Muscle of arm (tissue), 14 donors: ENCODE measurements at places on chromosomes 5 and 9. TPM values are rescaled to one million over a fixed set of nuclear protein-coding genes. Genes with fewer than 3 reads are reported as not detected.

DNA sequence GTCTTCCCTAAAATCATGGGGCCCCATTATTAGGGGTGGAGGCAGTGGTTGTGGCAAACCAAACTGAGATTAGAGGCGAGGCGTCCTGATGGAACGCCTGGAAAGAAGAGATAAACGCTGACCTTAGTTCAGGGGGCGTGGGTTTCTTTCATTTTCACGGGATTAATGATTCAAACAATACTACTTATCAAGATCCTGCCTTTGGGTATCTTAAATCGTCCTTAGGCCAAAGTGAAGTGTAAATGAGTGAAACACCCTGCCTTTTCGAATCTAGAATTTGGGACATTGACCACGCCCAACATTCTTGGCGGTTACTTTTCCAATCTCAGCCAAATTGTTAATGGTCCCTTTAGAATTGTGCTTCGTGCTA is 1.0 kb upstream of the UBTD2 start:
- peak; percentile 64 for DNase-seq

GRCh38 chr9:124453586-124454191 is 3.4 kb downstream of the ADGRD2 start:
- DNase-seq, result no peak

FOXD4 gene
- polyA plus RNA-seq, result not detected

SLC6A19 gene
- polyA plus RNA-seq, result 0.05 TPM

GRCh38 chr9:38000735-38001134 is 68.3 kb downstream of the SHB start:
- no peak for DNase-seq

DNA sequence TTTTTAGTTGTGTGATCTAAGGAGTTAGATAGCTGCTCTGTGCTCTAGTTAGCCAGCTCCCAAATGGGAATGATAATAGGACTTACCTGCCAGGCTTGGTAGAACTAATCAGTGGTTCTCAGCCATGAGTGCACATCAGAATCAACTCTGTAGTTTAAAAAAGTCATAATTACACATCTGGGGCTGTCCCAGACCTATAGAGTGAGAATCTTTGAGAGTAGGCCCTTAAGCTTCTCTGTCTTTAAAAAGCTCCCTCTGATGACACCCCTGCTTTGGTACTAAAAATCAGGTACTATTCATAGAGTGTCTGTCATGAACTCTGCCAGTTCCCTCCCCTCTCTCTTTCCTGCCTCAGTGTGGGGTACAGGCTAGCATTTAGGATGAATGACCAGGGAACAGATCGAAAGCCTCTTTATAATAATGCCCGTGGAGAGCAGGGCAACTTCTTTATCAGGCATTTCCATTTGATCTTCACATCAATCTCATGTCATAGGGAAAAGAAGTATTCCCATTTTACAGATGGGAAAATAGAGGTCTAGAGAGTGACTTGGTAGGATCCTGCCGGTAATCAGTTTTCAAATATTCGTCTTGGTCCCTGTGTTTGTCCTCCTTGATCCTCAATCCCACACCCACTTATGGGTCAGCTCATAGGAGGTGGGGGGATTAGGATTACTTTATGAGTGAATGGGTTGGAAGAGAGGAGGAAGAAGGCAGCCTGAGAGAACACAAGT is 15.3 kb downstream of the PPARGC1B start:
- no peak for DNase-seq

DNA sequence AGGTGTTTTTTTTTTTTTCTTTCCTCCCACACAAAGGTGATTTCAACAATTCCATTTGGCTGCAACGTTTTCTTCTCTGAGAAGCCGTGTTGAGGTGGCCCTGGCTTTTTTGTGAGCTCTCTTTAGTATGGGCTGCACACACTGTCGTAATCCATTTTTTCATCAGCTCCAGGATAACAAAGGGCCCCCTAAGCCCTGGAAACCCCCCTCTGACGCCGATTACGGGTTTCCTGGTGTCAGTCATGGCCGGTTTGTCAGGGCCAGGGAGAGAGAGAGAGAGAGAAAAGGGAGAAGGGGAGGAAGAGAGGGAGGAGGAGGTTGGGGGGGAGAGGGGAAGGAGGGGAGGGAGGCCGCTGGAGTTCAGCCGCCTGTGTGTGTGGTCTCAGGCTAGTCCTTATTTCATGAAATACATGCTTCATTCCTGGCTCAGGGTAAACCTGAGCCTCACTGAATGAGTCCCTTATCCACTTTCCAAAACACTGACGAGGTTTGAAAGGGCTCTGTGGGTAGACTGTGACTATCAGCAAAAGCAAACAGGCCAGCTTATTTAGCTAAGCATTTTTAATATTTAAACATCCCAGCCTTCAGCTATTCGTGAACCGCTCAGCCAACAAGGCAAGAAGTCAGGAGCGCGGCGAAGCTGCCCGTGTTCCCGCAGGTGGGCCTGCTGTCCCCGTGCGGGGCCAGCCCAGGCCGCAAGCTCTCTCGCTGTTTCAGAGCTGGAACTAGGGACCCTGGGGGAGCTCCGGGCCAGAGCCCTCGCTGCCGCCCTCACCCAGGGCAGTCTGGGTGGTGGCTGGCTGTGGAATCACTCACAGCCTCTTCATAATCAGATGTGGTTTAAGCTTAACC is 172.8 kb downstream of the ERCC6L2 start:
- peak; percentile 43 for DNase-seq

DNA sequence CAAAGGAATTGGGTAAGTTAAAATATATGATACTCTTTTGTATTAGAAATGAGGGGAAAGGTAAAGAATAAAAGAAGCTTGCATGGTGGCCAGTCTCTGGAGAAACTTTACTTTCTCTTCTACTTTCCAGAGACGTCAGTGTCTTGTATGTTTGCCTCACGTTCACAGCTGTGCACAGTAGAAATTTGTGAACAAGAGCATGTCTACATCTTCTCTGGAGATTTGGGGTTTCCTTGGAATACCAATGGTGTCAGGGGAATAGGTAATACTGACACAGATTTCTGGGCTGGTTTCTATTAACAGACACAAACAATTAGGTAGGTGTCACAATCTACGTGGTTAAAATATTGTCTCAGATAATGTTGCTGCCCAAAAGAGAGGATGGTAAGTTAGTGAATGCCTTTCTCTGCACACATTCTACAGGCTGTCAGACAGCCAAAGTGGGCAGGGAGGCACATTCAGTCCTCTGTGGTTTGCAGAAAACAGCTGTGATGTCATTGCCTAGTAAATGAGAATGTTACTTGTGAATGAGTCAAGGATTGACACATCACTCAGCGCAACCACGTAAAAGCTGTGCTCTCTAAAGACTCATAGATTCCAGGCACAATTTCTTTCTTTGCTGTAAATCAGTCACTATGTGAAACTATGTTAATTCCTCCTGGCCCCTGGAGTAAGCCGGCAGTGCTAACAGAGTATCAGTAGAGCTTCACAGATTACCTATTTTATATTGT is 397.1 kb downstream of the MAN2A1 start:
- DNase-seq, result peak; percentile 15

DNA sequence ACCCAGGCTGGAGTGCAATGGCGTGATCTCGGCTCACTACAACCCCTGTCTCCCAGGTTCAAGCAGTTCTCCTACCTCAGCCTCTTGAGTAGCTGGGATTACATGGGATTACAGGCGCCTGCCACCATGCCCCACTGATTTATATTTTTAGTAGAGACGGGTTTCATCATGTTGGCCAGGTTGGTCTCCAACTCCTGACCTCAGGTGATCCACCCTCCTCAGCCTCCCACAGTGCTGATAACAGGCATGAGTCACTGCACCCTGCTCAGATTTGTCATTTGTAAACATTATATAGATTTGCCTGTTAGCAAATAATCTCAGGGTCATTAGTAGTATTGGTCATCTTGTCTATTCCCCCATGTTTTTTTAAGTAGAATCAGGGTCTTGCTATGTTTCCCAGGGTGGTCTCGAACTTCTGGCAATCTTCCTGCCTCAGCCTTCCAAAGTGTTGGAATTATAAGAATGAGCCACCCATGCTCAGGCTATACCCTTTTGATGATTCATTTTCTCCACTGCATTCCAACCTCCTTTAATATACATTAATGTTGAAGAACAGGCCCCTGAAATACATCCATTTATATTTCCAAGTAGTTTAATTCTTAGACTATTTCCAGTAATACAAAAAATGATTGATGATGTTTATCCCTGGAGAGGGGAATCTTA is 17.3 kb downstream of the CENPH start:
- DNase-seq, result no peak

DNA sequence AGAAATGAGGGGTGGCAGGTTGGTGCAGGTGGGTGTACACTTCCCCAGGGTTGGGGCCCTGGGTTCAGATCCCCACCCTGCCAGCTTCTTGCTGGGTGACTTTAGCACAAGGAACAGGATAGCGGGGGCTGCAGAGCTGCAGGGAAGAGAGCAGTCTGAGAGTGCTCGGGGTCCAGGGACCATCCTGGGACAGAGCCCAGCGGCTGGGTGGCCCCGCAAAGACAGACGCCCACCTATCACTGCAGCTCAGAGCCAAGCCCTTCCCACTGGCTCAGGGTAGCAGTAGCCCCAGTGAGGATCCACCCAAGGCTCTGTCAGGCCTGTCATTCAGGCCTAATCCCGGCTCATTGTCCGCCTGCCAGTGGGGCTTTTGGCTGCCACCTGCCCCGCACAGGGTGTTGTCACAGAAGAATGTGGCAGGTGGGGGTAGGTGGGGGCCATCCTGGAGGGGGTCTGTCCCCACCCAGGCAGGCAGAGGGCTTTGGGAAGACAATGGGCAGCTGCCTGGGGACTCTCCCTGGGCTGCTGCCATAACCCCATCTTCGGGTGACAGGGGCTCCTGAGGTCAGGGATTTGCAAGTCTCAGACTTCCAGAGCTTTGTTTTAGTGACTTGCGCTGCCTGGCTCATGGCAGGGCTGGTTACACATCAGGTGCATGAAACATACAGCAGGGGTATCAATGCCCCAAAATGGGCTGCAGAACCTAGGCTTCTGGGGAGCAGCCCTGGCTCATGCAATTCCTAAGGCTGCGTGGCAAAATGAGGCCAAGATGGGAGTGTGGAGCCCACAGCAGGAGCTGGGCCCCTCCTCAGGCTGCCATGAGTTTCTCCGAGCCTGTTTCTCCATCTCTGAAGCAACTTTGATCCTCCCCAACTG is 52.1 kb downstream of the BARX1 start:
- no peak for DNase-seq

PCDHGB5 gene
- polyA plus RNA-seq, result 4.6 TPM

DNA sequence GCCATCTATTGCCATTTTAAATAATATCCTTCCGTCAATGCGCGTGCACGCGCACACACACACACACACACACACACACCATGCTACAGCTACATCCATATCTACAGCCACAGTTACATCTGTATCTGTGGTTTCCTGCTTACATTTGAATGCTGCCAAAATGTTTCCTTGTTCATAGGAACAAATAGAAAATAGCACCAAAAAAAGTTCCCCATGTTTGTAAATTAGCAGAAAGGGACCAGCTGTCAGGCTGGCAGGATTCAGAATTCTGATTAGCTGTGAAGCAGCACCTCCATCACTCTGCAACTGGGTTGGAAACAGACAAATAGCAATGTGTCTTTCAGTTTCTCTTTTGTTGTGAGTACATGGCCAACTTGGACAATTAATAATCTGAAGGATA is 601.5 kb downstream of the IRX1 start:
- DNase-seq, result no peak

DNA sequence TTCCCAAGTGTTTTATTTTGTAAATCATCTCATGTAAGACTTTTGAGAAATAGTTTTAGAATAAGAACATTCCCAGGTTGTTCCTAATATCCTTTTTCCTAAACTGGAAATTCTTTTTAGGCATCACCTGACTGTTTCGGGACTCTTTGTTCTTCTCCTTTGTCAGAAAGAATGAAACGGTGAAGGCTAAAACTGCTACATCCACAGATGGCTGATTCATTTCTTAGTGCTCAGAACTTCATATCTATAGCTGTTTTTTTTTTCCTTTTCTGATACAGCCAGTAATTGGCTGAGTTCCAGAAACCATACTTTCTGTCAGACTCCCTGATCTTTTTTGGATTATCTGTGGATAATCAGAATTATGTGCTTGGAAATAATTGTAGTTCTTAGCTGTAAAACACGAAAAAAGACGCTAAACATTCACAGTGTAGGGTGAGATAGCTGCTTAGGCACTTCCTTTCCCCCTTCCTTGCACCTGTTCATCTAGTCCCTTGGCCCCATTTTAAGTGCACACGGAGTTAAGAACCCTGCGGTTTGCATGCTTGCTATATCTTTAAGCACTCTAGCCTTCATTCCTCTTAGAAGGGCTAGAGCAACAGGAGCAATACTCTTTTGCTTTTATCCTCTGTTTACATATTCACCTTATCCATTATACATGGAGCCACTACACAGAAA is 283.9 kb downstream of the PJA2 start:
- DNase-seq, result no peak

DNA sequence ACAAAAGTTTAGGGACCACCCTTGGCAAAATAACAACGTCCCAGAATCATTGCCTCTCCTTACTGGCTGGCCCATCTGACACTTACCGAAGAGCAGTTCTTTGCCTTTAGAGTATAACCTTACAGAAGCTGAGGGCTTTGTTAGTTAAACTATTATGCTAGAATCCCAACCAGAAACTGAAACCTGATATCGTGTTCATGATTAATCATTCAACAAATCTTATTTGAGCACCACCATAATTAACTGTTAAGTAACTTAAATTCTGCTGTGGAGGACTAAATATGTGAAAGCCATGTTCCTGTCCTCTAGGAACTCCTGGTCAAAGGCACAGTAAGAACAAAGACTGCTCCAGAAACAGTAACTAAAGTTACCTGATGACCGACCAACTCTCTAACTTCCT is 104.9 kb downstream of the ARL15 start:
- DNase-seq, result no peak

TAF11L10 gene
- not detected for polyA plus RNA-seq

- no peak for DNase-seq
Observed at GRCh38 chr5:168914491-168914890, 335.3 kb upstream of the PANK3 start.

CYLC2 gene
- polyA plus RNA-seq, result not detected

MTX3 gene
- 22.0 TPM for polyA plus RNA-seq

- no peak for DNase-seq
Observed at GRCh38 chr5:73441378-73441777, 7.2 kb downstream of the FOXD1 start.

- no peak for DNase-seq
Observed at GRCh38 chr9:137339045-137339907, 37.2 kb upstream of the NRARP start.

UBE2D2 gene
- 157 TPM for polyA plus RNA-seq

GRCh38 chr5:174736331-174736721 is 11.9 kb downstream of the MSX2 start:
- no peak for DNase-seq

DNA sequence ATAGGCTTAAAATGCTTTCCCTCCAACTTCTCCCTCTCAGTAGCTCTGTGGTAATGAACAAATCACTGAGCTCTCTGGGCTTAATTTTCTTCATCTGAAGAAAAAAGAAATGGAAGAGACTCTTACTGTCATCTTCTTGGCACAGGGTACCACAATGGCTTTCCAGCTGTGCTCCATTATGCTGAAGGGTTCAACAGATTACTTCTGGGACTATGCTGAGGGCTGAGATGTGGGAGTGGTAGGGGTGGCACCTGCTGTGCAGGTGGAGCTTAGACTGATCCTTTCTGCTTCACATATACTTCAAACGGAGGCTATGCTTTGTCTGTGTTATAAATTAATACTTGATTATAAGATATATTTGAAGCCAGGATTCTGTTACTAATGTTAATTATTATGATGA is 840.2 kb upstream of the C9orf72 start:
- no peak for DNase-seq
